Fibroblast of the aortic adventitia (primary cell): ENCODE measurements at places on chromosomes 2 and 18.
A peak's percentile ranks its signal among the peaks of the same experiment; 100 is the strongest.

DNA sequence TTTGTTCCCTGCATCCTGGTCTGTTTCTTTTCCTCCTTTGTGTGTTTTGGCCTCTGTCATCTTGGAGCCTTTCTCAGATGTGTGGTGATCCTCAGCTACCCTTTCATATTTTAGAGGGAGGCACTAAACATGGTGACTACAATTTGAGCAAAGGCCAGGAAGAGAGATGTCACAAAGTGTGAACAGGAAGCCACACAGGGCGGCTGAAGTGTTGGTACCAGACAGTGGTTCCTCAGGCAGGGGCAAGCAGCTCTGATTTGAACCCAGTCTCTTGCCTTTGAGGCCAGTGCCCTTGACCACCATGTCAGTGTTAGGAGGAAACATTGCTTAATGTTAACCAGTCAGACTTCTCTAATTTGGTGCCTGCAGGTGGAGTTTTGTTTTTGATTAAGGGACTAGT lies 9.2 kb downstream of the LRRFIP1 start:
- no peak for DNase-seq

DNA sequence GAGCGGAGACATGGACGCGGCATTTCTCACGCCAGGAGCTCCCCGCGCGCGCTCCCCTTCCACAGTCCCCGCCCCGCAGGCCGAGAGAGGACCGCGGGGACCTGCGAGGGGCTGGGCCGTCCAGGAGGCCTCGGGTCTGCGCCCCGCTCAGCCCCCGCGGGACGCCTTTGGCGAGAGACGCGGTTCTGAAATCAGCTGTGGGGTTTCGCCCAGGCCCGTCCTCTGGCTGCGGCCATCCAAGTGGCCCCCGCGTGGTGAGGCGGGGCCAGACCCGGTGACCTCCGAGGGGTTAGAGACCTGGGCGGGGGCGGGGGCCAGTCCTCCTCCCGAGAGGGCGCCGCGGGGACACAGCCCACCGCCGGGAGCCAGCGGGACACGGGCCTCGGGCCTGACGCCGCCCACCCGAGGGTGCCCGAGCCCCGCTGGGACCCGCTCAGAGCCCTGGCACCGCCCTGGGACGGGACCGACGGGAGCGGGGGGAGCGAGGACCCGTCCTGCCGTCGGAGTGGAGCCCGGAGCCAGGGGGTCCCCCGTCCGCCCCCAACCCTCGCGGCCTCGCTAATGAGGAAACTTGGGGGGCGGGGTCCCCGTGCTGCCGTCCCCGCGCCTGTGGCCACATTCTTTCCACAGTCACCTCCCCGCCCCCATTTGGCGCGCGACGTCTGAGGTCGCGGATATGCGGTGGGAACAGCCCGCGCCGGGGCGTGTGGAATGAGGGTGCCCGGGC lies 6.1 kb upstream of the SALL3 start:
- no peak for DNase-seq

DNA sequence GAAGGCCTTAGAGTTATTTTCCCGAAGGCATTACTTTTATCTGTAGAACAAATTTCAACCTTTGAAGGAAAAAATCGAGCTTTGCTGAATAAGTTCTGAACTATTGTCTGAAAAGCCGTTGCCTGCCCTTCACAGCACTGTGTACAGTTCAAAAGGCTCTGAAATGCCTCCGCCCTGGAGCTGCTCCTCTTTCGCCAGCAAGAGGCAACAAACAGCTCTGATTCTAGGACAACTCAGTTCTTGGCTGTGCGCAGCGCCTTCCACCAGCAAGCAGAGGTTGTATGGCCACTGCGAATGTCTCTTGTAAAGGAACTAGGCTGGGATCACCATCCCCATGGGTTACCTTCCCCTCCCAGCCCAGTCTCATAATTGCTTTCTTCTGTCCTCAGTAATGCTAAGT lies 308.5 kb downstream of the GBX2 start:
- DNase-seq: peak; percentile 33

- DNase-seq: no peak
Observed at GRCh38 chr2:180334514-180334913, 327.4 kb upstream of the CWC22 start.

DNA sequence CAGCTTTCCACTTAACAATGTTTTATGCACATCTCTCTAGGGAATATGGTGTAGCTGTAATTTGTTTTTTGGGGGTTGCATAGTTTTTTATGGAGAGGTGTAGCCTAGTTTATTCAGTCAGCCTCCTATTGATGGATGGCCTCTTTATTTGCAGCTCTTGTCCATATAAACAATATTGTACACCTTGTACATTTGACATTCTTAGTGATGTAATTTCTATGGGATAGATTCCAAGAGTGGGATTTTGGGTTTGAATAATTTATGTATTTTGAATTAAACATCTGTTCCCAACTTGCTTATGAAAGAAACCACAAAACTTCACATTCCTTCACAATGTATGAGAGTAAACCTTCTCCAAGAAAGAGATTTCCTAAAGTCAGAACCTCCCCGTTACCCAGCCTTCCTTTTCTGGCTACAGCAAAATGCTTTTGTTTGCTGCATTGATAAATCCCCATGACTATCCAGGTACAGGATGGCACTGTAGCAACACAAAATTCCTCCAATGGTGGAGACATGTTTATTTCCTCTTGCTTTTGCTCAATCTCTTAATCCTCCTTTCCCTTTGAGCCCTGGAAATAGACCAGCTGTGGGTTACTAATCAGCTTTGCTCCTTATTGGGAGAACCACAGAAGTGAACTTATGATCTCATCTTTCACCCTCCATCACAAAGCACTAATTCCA lies 58.4 kb upstream of the GALR1 start:
- DNase-seq: peak; percentile 72

DNA sequence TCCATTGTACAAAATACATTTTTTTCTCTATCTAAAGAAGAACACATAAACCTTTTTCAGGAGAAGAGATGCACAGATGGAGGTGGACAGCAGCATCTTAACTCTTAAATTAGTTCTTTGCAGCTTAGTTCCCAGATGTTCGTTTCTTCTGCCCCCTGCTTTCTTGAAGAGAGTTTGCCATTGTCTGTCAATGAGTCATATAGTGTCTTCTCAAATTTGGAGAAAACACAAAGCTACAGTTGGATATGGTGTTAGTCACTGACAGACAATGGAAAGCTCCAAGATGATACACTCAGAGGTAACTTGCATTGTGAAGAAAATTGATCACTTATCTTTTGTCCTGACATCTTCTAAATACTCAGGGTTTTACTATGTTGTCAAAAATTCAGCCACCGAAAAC lies 48.8 kb upstream of the TMEFF2 start:
- DNase-seq: peak; percentile 24

DNA sequence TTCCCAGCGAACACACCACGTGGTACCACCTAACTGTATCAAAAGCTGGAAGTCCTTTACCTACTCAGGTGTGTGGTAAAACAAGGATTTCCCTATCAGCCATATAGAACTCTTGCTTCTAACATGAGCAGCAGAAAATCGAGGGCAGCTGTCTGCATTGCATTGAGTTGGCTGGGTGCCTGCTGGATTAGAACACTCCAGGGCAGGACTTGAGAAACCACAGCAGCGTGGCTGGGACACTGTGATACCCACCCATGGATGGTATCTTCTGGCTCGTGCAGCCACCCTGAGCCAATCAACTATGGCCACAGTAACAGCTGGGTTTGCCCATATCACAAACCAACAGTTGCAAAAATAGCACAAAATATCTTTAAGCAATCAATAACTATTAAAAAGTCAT lies 188.3 kb downstream of the FBXO15 start:
- no peak for DNase-seq

- DNase-seq: no peak
Observed at GRCh38 chr2:149021271-149021719, 17.2 kb upstream of the LYPD6B start.

DNA sequence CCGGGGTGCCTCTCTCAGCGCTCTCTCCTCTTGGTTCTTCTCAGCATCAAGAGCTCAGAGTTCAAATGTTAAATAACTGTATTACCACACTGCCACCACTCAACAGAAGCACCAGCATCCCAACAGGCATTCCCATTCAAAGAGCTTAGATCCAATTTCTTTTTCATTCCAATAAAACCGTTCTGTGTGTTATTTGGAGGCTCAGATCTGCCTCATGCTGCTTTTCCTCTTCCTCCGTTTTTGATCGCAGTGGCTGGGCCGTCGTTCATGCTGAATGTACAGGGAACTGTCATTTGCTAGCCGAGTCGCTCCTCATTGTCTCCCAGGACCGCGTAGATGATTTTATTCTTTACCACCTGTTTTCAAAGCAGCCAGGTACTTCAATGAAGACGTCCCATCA lies 798.9 kb upstream of the SALL3 start:
- DNase-seq: no peak

- DNase-seq: no peak
Observed at GRCh38 chr2:70527447-70528080, 26.1 kb downstream of the TGFA start.

DNA sequence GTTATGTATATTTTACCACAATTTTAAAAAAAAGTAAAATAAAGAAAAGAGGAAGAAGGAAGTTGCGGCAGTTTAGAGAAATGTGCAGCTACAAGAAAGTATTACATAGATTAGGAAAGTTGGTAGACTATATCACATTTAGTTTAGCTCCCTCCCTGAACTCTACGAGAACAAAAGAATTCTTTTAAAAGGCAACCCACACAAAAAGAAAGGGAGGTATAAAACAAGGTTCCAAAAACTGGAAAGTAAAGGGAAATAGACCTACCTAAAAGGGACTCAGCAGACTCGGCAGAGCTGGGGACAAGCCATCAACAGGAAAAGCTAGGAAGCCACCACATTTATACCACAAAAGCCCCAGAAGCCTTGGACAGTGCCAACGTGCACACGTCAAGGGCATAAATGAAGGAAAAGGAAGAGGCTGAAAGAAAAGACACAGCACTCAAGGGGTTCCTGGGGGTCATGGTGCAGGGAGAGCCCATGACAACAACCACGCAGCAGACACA lies 9.1 kb downstream of the TMEM127 start:
- no peak for DNase-seq

DNA sequence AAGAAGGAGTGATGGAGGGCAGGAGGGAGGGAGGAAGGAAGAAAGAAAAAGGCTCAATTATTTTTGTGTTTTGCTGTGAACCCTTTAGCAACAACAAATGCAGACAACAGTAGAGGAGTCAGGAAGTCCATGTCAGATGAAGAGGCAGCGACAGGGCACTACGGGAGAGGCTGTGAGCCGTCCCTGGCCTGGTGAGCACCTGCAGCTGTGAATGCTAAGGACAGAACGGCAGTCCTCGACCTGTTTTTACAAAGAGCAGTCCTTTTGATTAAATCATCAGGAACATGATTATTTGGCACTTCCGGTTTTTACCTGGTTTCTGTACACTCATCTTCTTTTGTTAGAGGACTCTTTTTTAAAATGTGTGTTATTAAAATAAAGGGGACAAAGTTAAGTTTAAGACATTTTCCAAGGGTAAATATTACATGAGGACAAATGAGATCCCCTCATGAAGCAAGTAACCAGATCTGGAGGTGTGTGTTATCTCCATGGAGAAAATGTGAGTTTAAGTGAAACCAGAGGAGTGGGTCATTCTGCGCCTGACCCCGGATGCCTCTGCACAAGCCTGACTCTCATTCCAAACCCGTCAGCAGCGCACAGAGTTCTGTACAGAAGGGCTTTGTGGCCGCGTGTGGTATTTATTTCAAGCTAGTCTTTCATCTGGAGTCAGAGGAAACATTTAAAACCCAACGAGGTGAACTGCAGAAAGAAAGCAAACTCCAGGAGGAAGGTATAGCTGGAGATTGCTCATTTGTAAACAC lies 492.5 kb downstream of the SOX11 start:
- no peak for DNase-seq

GRCh38 chr2:174615871-174616436 lies 18.4 kb upstream of the WIPF1 start:
- peak; percentile 86 for DNase-seq

- peak; percentile 98 for DNase-seq
Observed at GRCh38 chr18:45755934-45756333, 32.0 kb downstream of the SLC14A1 start.

DNA sequence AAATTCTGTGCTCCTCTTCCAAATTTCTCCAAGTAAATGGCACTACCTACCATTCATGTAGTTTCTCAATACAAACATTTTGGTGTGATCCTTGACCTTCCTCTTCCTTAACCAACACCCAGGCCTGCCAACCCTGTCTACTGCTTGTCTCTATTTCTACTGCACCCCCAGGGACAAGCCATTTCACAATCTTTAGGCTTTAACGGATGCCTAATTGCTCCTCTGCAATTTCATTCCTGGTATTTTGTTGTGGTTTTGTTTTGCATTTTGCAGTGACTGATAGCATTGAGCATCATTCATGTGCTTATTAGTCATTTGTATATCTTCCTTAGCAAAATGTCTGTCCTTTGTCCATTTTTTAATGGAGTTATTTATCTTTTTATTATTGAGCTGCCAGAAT lies 10.0 kb downstream of the FAP start:
- DNase-seq: peak; percentile 71

- peak; percentile 55 for DNase-seq
Observed at GRCh38 chr2:40668425-40668824, 216.5 kb upstream of the SLC8A1 start.

- no peak for DNase-seq
Observed at GRCh38 chr2:152097801-152098495, 896 bp downstream of the CACNB4 start.

DNA sequence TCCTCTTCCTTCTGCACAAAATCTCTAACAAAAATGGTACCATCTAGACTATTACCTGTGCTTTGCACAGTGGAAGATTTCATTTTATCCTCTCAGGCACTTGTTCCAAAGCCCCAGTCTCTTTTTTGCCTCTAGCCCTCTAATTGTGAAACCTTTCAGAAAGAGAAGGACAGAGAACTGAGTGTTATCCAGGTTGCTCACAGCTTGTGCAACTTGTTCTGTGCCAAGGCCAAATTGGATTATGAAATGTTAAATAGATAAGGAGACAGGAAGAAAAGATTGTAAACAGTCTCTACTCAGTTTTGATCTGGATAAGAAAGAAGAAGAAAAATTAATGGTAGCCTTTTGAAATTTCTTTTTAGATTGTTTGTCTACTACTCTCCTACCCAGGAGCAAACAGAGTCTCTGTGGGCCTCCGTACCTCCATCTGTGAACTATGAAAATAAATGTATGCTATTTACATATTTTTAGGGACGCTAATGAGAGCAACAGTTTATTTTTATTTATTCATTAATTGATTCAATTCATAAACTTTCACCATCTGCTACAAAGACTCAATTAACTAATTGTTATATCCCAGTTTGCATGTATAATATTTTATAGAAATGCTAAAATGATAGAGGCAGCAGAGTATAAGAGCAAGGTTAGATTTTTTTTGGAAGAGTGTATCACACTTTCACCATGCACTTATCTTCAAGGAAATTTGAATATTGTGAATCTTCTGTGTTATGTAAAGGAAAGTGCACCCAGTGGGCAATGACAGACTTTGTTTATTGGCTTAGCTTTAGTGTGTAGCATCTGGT lies 339.0 kb upstream of the ETAA1 start:
- peak; percentile 70 for DNase-seq

GRCh38 chr2:145760781-145761649 lies 1241.1 kb upstream of the ZEB2 start:
- peak; percentile 95 for DNase-seq
